Peyer's patch (tissue), 4 donors: ENCODE measurements at places on chromosomes 11 and 22.

DNA sequence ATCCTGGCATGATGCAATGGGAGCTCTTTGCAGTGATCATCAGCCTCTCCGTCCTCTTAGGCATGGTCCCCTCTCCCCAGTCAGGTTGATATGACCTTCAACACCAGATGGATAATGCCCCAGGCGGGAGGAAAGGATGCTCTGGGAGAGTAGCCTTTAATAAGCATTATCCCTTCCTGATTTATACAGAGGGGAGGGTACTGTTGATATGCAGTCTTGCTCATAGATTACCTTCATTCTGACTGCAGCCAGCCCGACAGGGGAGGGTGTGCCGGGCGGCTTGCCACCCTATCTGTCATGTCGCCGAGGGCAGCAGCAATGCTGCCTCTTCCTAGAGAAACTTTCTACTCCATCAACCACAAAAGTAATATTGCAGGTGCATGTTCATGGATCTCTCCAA lies 497.4 kb downstream of the OPCML start:
- DNase-seq, result no peak

GRCh38 chr22:19654338-19654987 lies 59.8 kb upstream of the SEPTIN5 start:
- no peak for DNase-seq

DNA sequence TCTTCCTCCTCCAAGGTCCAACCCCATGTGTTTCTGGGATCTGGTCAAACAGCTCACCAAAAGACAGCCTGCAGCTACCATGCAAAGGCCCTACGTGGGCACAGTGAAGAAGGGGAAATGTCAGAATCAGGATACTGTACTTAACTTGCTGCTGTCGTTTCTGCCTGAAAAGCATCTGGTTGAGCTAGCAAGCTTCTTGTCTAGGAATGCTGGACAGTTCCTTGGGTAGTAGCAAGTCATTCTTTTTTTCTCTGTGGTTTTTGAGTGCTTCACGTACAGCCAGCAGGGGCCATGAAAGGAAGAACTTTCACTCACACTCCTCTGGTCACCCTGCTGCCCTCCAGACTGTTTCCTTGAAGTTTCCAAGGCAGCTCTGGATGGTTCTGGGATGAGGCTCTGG lies 24.7 kb downstream of the RCOR2 start:
- no peak for DNase-seq

DNA sequence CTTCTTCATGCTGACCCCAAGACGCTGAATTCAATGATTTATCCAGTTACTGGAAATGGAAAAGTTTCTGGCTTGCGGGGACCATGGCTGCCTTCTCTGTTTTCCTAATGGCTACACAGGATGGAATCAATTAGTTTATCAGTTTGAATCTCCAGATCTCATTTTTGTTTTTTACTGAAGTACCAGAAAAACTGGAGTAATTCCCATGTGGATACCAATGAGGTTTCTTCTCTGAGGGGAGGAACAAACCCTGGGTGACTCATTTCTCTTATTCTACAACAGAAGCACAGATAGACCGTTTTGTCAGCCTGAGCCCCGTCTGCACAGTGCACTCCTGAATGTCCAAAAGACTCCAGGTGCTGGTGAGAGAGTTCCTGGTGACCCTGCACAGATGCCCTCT lies 3.4 kb downstream of the ZNF195 start:
- DNase-seq, result no peak

DNA sequence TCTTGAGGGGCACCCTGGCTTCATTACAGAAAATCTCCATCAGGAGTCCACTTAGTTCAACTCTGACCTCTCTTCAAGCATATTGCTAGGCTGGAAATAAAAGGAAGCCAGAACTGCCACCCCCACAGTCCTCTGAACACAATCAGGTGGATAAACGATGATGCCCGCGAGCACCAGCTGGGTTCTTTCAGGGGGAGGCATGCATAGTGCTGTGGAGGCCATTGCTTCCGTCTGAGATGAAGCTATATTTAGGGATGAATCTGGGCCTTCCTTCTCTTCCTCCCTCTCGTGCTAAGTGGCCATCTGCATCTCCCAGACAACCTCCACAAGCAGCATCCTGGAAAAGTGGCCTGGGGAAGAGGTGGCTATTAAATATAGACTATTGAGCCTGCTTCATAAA lies 3.9 kb upstream of the MICAL2 start:
- no peak for DNase-seq
